Cardiac septum (tissue), 1 donor: ENCODE measurements at places on chromosomes 5 and 9. TPM values are rescaled to one million over a fixed set of nuclear protein-coding genes. Genes with fewer than 3 reads are reported as not detected.

GRCh38 chr5:144191998-144192397, 21.3 kb downstream of the KCTD16 start:
- no peak for DNase-seq

Gene ZNF354C
- total RNA-seq: 4.0 TPM

DNA sequence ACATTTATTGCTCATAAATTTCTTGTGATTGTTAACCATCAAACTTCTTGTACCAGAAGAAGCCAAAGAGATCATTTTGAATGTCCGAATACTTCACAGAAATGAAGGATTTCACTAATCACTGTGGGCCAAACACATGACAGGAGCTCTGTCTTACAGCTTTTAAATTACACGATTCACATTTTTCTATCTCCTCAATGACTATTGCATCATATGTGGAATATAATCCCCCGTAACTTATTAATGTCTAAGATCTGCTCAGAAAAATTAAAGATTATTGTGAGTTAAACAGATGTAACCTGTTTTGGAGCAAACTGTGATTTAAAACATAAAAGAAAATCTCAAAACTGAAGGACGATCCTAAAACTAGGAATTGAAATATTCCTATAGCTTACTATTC, 645.2 kb upstream of the COX7C start:
- no peak for DNase-seq

DNA sequence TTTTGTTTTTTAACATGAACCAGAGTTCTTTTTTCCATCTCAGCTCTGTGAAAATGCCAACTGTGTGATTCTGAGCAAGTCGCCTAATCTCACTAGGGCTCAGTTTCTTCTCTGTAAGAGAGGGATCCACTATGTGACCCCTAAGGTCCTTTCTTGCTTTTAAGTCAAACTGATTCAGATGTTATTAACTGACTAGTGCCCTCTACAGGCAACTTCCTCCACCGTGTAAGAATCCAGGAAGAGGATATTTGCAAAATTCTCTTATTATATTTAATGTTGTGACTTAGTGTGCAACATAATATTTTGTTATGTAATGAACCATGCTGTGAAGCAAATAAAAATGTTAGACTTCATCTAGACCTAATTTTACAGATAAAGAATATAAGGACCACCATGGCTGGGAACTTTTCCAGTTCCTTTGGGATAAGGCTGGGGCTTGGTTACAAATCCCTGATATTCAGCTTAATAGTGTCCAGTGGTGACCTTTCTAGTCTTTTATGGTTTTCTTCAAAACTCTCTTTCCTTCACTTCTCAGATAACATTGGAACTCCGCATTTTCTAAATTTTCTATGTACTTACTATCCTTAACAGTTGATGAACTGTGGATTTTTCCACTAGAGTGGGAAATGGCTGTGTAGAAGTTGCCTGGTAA, 244.7 kb downstream of the PIK3R1 start:
- no peak for DNase-seq

DNA sequence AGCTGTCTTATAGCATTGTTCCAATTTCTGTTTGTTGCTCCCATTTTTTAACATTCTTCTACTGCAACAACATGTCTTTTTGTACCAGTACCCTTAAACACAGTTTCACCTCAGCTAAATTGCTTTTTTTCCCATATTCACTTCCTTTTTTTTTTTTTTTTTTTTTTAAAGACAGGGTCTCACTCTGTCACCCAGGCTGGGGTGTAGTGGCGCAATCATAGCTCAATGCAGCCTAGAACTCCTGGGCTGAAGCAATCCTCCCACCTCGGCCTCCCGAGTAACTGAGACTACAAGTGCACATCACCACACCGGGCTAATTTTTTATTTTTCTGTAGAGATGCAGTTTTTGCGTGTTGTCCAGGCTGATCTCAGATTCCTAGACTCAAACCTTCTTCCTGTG, 161.3 kb downstream of the NIPBL start:
- no peak for DNase-seq

Gene BTNL3
- total RNA-seq: not detected

- no peak for DNase-seq
Measured at GRCh38 chr5:78778538-78778937, 130.0 kb upstream of the LHFPL2 start.

Gene WNT8A
- total RNA-seq: not detected

DNA sequence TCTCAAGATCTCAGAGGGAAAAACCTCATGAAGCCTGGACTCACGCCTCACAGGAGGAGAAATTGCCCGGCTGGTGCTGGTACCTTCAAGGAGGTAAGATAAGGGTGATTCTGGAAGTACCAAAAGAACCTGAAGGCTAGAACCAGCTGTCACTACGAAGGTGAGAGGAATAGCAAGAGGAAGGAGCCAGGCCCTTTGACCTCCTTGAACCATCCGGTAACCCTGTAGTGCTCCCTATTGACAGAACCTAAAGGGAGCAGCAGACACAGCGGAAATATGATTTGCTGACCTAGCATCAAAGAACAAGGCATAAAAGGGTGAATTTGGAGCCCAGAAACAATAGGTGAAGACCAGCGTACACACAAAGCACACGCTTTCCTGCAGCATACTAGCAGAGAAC, 92.2 kb downstream of the DOCK8 start:
- no peak for DNase-seq
